Body of pancreas (tissue), 4 donors: ENCODE measurements at places on chromosomes 3 and 15. TPM values are rescaled to one million over a fixed set of nuclear protein-coding genes. Genes with fewer than 3 reads are reported as not detected.

Gene CPEB1
- total RNA-seq: not detected

Gene PP2D1
- total RNA-seq: not detected

Gene EFL1
- total RNA-seq: 33.0 TPM

Gene PRR20G
- not detected for total RNA-seq

Gene SYNM
- 5.7 TPM for total RNA-seq

Gene FAM3D
- total RNA-seq: 1.8 TPM

Gene TNIK
- 9.6 TPM for total RNA-seq

Gene KBTBD13
- total RNA-seq: not detected

Gene RLBP1
- total RNA-seq: not detected

DNA sequence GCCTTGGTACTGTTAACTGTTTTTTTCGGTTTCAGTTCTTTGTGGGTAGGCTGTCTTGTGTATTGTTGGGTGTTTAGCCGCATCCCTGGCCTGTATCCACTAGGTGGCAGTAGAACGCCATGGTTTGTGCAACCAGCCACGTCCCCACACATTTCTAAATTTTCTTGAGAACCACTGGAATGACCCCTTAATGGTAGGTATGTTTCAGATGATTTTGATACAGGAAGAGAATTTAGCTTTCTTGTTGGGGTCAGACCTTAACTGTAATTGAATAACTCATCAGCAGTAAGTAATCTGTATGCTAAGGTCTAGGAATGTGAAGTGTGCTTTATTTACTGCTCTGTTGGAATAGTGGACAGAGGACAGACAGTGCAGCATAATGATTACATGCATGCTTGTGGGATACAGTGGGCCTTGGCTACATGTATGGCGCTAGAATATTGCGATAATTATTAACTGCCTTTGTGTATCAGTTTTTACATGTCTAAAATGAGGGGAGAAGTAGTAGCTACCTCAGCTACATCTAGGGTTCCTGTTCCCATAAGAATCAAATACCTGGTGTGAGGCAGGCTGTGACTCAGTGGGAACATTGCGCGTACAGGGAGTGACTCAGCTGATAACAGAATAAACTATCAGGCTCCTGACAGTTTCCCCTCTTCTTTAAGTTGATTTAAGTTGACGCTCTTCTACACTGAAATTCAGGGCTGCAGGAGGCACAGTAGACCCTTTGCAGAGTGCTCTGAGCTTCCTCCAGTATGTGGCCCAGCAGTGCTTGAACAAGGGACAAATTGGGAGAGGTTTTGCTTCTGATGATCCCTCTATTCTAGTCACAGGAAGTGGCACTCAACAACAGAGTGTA, 25.0 kb upstream of the GPR171 start:
- peak; percentile 79 for DNase-seq

DNA sequence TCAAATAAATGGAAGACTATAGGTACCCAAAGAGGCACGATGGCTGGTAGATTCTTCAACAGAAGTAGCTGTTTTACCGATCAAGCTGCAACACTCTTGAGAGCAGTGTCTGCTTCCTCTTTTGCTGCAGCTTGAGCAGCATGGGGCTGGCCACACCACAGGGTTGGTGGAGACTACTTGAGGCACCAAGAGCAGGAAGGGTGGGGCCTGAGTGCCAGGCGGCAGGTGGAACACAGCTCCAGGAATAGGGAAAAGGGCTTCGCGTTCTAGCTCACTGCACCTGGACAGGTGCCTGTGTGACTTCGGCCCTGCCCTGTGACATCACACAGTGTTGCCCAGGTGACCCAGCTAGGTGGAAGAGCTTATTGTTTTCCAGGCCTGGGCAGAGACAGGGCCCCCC, at the start of gene CCDC33:
CCDC33 (plus strand) TSS at position 365 of the 400 bp plus-strand sequence. CDS start 394 bp downstream, outside the sequence.
- peak; percentile 30 for DNase-seq

GRCh38 chr15:101128221-101129015, 123.4 kb downstream of the CHSY1 start:
- DNase-seq: no peak

GRCh38 chr15:88125576-88125975, 131.0 kb downstream of the NTRK3 start:
- peak; percentile 13 for DNase-seq

- DNase-seq: no peak
Measured at GRCh38 chr15:60539016-60539415, 60.1 kb upstream of the ICE2 start.

- DNase-seq: peak; percentile 73
Measured at GRCh38 chr3:15332405-15333098, at the start of gene SH3BP5. Gene SH3BP5 (minus strand): TSS chr3:15332586. CDS start chr3:15332408, 178 bp downstream.

DNA sequence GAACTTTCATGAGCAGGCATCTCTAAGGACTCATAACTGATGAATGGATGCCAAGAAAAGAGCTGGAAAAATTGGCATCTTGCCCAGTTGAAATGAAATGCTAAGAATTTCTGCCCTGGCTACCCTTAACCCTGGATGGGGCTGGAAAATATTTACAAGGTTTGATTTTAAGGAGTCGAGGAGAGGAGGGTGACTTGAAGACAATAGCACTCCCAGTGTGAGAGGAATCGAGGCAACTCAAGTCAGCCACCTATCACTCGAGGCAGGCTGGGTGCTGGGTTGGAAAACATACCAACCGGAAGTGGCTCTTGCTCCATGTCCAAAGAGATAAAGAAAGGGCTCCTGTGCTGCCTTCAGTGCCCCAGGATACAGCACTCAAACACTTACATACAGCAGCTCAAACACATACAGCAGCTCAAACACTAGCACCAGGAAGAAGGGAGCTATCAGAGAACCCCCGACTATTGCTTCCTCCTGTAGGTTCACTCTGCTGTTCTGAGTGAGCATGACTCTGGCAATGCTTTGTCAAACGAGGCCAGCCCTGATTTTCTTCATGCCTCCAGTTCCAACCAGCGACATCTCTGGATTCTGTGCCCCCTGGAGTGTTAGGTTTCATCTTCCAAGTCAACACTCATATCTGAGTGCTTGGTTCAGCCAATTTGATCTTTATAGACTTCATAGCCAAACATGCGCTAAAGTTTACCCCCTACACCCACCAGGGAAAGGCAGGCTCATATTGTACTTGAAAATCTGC, 4.9 kb downstream of the PRICKLE2 start:
- DNase-seq: no peak

- DNase-seq: no peak
Measured at GRCh38 chr15:67311731-67312130, 57.1 kb downstream of the IQCH start.

- DNase-seq: no peak
Measured at GRCh38 chr3:38128303-38128655, 8.6 kb downstream of the ACAA1 start.

DNA sequence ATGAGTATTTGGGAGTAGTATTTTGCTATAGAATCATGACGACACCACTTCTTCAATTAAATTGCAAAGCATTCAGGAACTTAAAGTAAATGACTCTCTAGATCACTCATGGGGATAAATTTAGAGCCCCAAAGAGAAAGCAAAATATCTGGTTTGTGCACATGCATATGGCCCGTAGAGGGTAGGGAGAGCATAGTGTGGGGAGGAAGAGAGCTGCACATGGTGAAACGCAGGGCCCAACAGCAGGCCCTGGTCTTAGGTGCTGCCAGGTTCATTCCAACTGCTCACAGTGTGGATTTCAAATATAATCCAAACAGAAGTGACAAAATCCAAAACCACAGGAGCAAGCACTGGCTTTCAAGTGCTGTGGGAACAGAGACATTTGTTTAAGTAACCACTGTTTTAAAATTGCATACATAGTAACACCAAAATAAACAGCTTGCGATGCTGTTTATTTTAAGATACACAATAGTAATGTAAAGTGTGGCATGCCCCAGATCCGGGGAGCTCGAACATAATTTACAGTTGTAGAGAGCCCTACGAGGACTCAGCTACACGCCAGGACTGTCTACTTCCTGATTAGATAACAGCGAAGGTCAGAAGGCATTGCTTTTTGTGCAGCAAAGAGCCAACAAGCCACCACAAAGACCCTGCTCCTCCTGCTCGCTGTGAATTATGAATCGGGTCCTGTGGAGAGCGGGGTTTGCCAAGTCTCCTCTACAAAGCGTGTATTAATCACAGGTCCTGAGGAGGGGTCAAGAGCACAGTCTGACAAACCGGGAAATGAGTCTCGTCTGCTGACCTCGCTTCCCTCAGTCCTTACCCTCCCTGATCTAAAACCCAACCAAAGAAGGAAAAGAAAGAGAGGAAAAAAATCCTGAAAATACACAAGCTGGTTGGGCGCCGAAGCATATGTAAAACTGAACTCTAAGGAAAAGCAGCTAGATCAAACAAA, 80.6 kb downstream of the MEIS2 start:
- DNase-seq: peak; percentile 65

DNA sequence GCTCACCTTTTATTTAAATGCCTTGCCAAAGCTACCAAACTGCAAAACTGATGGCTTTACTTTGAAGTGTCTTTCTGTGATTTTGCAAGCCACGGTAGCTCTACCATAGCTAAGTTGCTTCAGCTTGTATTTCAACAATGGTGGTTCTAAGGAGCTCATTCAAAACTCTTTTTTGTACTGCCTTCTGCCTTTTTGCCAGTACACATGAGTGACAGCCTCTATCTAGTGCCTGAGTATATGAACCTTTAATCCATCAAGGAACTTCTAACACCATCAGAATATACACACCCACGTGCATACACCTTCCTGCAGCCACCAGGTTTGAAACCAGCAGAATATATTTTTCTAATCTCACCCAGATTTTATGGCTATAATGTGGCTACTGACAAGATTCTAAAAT, 10.4 kb upstream of the NR2F2 start:
- no peak for DNase-seq

GRCh38 chr3:135503760-135504686, 461.5 kb upstream of the PPP2R3A start:
- peak; percentile 52 for DNase-seq

- DNase-seq: no peak
Measured at GRCh38 chr3:43055393-43055792, 50.5 kb downstream of the POMGNT2 start.

DNA sequence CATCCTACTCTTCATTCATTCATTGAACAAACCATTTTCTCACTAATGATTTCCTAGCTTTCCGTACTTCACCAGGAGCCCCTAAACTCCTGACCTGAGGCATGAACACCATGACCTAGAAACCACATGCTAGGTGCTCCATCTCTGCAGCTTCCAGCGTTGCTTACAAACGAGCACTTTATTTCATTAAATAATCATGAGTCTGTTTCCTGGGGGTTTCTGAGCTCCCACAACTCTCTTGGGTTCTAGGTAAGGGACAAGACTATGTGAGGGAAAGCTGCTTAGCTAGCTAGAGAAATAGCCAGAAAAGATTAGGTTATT, 1.3 kb downstream of the MAP2K1 start:
- DNase-seq: no peak

- no peak for DNase-seq
Measured at GRCh38 chr15:93082861-93083260, 6.2 kb downstream of the RGMA start.

- DNase-seq: no peak
Measured at GRCh38 chr3:103794656-103795055, 1359.8 kb downstream of the ZPLD1 start.

DNA sequence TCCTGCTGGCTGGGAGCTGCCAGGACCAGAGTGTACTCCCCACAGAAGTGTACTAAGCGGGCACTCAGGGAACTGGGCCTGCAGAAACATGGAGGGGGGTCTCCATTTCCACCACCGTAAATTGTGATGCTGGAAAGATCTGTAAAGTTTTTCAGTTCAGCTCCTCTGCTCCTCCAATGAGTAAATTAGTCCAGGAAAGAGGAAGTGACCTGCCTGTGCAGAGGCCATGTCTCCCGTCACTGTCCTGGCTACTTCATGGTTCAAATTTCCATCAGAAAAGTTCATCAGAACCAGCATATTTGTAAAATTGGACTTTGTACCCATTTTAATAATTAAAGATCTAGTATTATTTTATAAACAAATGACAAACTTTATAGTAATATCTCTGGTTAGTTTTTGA, 226.7 kb upstream of the THBS1 start:
- DNase-seq: no peak

GRCh38 chr3:40068636-40069035, 240.9 kb upstream of the EIF1B start:
- no peak for DNase-seq

DNA sequence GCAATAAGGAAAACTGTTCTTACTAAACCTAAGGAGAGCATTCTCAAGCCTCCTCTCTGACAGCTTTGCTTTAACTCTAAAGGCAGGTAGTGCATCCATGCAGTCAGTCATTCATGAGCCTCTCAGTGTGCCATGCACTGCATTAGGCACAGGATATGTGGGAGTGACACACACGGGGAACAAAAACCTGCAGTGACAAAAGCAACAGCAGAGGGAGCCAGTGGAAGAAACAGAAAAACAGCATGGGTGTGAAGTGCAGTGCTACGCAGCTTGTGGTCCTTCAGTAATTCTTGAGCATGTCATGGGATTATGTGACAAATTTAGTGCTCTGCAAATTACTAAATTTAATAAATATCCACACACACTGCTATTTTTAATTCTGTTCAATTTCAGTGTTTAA, 230.7 kb downstream of the BBX start:
- DNase-seq: peak; percentile 17

- no peak for DNase-seq
Measured at GRCh38 chr3:55595420-55595819, 108.3 kb upstream of the WNT5A start.

DNA sequence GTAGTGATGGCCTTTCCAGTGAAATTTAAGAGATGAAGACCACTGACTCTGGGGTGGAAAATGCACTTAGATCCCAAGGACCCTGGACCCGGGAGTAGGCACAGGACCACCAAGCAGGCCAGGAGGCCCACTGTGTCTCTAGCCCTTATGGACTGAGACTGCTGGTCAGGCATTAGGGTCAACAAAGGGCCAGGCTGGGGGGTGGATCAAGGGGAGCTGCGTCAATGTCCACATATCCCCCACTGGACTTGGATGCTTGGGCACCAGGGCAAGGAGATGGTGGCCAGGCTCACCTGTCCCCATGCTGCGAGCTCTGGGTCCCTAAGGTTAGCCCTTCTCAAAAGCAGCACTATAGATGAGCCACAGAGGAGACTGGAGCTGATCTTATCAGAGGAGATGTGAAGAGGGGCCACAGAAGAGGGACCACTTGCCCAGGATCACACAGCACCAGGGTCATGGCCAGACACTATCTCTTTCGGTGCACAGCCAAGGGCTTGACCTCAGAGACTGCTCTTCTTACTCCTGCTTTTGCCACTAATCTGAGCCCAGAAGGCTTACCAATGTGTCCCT, 14.7 kb downstream of the RAB6B start:
- no peak for DNase-seq

DNA sequence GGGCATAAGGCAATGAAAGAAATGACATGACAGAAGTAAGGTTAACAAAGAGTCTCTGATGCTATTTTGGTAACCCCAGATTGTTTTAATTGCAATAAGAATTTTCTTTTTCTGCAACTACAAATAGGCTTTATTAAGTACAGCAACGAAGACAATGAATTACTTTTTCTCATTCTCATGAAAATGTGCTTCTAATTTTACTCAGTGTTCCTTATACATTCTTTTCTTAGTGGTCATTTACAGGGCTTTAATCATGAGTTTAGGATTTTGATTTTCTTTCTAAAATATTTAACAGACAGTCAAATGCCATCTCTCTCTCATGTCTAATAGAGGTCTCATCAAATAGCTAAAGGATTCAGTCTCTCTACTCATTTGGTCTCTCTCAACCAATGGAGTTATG, 452.1 kb downstream of the RAP2B start:
- DNase-seq: no peak
